ENCODE measurements at places on chromosomes 12 and 14. TPM values are rescaled to one million over a fixed set of nuclear protein-coding genes. Genes with fewer than 3 reads are reported as not detected.
A peak's percentile ranks its signal among the peaks of the same experiment; 100 is the strongest.

The APOF gene
- not detected for total RNA-seq

The STXBP6 gene
- total RNA-seq, result 2.7 TPM

- DNase-seq, result peak; percentile 43
These were observed 921 bp downstream of the RAD51B start for GRCh38 chr14:67820428-67820971.

DNA sequence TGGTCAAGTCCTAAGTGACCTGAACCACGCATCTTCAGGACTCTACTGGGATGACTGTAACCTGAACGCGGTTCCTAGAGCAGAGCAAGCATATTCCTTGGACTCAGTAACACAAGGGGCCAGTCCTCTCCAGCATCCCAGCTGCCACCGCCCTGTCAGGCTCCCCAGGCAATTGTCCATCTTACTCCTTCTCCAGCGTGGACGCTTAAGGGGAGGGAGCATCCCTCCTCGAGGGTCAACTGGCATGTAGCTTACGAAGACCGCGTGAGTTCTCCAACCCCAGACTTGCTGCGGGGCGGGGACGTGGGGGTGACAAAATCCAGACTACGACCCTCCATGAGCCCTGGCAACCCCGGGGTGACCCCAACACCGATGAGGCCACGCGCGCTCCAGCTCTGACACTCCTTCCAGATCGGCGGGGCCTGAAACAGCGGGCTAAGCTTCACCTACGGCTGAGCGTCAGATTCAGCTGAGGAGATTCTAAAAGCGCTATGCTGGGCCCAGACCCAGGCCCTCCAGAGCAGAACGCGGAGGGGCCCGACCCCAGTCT is 846 bp upstream of the MTHFD1 start:
- no peak for DNase-seq

- no peak for DNase-seq
These were observed 705 bp upstream of the CHGA start for GRCh38 chr14:92922155-92922735.

- no peak for DNase-seq
These were observed 99.9 kb upstream of the RFLNA start for GRCh38 chr12:124194893-124195566.

- DNase-seq, result peak; percentile 16
These were observed 27.1 kb downstream of the AACS start for GRCh38 chr12:125092108-125092871.

DNA sequence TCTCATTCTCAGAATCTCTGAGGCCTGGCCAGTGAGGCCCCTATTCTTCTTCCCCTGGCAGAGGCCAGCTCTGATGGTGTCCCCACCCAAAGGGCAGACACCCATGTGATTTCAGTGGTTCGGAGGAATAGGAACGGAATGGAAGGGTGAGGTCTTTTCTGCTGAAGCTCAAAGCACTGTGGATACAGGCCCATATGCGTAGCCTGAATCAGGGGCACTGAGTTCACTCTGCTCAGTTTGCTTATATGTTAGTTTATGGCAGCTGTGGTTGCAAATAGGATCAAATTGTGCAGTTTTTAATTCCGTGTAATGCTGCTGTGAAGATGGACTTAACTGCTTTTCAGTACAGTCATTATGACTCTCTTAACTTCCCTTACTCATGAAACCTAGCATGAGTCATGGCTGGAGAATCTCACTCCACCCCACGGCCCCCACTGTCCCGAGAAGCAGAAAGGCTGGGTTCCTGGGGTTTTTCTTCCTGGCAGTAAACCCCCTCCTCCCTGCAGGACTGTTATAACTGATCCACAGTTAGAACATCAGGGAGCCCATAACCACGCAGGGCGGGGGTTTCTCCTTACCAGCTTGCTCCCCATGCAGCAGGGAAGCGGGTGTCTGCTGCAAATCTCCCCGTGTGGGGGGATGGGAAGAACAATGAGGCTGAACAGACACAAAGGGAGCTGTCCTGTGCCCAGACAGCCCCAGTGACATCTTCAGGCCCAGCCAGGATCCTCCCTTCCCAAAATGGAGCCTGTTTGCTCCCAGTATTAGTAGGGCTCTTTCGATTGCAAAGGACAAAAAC is 122.7 kb downstream of the SLC38A6 start:
- peak; percentile 97 for DNase-seq
